ENCODE measurements at places on chromosomes 3 and 15.
A peak's percentile ranks its signal among the peaks of the same experiment; 100 is the strongest.

DNA sequence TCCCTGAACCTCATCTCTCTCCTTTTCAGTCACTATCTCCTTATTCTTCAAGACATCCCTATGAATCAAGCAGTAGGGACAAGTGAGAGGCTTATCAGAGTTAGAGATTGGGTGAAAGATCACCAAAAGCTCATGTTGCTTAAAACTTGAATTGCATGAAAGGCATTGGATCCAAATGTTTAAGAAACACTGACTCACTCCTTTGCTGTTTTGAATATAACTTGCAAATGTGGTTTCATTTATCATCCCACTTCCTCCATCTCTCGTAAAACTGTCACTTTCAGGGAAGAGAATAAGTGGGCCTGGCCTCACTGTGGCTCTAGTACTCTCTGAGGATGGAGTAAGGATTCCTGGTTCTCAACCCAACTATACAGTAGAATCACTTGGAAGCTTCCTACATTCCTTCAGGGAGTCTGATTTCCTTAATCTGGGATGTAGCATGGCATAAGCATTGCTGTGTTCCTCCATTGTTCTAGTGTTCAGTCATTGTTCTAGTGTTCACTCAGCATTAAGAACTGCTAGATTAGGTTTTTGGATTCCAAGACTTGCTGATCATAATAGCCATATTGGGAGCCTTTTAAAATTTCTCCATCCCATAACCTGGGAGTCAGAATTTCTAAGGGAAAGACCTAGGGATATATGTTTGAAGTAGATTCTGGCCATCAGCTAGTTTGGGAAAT is 171.8 kb downstream of the TMEM108 start:
- DNase-seq = no peak

- DNase-seq = no peak
Observed at GRCh38 chr3:99586701-99587100, 51.7 kb upstream of the COL8A1 start.

- DNase-seq = no peak
Observed at GRCh38 chr3:108145578-108145977, 54.7 kb upstream of the CD47 start.

DNA sequence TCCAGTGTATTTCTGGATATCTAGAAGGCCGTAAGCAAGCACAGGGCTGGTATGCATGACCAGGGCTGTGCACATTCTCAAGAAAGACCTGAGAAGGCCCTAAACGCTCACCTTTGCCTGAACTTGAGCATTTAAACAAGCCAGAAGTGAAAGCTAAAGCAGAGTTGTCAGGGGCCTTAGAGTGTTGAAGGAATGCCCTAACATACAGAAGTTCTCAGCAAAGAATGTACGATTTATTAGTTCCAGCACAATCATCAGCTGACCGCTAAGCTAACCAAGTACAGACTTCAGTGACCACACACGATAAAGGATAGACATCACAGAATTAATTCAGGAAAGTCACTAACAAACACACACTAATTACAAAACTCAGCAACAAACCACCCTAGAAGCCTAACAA is 8.7 kb downstream of the HLTF start:
- DNase-seq = no peak

DNA sequence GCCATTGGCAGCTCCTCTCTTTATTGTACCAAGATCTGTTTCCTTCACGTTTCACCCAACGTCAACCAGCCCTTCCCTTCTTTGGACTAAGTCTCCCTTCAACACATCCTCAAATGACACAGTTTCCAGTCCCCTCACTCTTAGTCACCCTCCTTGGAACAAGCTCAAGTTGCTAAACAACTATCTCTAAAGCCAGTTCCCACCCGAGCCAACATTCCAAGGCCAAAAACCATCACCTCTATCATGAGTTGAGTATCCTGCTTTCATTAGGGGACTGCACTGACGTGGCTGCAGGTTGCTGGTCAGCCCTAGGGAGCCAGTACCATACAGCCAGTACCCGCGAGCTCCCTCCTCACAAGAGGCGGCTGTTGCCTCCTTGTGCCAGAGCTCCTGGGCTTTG is 73.8 kb downstream of the LIPC start:
- DNase-seq = no peak

- DNase-seq = no peak
Observed at GRCh38 chr3:30518181-30518864, 88.1 kb upstream of the TGFBR2 start.

GRCh38 chr15:62958528-62959363 is 83.8 kb upstream of the TPM1 start:
- no peak for DNase-seq

- no peak for DNase-seq
Observed at GRCh38 chr15:62846131-62846804, 196.3 kb upstream of the TPM1 start.

DNA sequence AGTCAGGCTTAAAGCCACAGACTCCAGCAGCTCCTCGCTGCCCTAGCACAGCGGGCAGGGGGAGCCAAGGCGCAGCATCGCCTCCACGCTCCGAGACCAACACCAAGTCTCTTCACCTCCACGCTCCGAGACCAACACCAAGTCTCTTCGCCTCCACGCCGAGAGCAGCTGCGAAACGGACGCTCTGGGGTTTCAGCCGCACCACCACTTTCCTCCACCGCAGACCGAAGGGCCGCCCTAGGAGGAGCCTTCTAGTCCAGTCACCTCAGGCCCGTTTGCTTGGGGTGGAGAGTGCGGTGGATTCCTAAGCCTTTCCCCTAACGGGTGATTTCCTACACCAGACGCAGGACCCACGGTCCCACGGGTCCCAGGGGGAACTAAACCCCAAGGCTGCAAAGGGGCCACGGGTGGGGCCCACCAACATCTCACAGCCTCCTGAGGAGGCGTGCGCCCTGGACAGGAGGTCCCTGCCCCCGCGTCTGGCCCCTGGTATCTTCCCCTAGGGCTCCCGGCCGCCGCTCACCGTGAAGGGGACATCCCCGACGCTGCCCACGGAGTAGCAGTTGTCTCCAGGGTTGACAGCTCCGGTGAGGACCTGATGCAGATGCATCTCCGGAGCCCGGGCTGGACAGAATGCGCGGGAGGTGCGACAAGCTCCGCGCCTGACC is 501 bp downstream of the DMXL2 start:
- DNase-seq = peak; percentile 19

DNA sequence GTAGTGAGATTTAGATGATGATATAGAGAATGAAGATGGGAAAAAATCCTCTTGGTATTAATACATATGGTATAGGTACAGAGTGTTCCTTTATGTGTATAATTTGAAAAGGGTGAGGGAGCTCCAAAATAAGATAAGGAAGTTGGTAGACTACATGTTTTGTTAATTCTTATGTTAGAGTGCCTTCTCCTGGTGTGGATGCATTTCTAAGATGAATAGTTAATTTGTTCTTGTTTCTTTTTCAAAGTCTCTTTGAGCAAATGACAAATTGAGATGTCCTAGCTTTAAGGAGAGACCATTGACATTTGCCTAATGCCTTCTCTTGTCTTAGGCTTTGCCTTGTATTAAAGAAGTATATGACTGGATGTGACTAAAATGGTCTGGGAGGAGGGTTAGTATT is 34.1 kb downstream of the AKAP13 start:
- no peak for DNase-seq

- no peak for DNase-seq
Observed at GRCh38 chr15:82571722-82572222, 31.5 kb upstream of the RPS17 start.

GRCh38 chr3:187626581-187626980 is 43.6 kb downstream of the SST start:
- no peak for DNase-seq

DNA sequence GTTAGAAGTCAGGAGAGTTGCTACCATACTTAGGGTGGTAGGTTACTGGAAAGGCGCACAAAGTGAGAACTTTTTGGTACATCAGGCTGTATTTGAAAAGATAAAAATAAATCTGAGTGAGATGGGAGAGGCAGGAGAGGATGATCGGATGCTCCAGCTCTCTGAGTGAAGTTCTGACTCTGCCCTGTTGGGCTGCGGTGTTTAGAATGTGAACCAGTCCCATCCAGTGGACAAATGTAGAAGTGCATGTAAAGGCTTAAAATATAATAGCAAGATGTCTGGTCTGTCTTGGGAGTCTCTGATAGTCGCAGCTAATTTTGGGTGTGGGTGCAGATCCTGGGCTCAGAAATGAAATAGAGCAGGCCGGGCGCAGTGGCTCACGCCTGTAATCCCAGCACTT is 30.4 kb downstream of the ACKR2 start:
- DNase-seq = peak; percentile 27

DNA sequence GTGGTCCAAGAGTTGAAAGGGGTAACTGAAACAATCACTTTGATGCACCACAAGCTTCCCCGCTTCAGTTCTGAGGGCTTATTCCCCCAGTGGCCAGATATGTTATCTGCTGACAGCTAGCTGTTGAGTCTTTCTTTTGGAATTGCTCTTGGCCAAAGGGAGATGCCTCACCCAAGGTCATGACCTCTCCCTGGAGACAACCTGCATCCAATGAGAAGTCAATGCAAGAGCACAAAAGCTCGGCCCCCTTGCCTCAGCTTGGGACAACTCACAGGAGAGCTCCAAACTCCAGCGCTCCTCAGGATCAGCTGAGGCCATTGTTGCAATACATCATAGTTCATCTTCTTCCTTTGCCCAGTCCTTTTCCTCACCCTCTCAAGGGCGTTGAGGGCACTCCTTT is 31.0 kb upstream of the THBS1 start:
- DNase-seq = no peak

- DNase-seq = no peak
Observed at GRCh38 chr3:172286548-172287148, 161.6 kb downstream of the GHSR start.

DNA sequence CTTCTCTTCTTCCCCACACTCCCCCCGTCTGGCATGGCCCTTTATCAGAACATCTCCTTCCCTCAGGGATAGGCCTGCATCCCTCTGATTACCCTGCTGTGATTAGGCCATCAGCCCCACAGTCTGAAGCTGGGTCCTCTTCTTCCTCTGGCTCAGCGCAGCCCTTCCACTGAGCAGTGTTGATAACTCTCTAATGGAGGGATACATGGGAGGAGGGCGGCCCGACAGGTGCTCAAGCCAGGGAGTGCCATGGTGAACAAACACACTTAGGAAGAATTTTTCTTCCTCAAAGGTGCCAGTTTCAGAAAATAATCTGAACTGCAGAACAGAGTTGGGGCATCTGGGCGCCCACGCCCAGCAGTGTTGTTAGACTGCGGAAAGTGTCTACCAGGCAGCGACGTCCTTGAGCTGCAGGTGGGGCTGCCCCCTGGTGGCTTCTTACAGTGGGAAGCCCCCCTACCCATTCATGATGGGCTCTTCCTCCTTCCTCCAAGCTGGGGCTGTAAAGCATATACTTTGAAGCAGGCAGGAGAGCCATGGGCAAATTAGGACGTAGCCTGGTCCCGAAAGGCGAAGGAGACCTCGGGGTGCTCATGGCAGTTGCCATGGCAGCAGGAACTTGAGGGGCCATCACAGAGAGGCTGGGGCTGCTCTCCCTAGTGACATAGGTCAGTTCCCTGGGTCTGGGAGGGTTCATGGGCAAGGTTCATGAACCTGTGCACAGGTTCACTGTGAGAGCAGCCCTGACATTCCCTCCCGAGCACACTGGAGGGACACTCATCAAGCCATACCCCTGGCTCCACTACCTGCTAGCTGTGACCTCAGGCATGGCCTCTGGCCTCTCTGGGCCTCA is 33.2 kb upstream of the NR2C2 start:
- DNase-seq = no peak

DNA sequence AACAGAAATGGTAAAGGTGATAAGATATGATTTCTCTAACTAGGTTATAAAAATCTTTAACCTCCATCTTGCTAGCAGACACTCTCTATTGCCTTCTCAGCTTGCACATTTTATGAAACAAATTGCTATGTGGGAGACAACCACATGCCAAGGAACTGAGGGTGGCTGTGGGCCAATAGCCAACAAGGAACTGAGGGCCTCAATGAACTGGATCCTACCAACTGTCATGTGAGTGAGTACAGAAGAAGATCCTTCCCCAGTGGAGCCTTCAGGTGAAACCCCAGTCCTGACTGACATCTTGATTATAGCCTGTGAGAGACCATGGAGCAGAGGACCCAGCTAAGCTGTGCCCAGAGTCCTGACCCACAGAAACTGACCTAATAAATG is 129.2 kb upstream of the LRIG1 start:
- no peak for DNase-seq

- DNase-seq = no peak
Observed at GRCh38 chr3:191119415-191120295, 79.4 kb upstream of the OSTN start.

DNA sequence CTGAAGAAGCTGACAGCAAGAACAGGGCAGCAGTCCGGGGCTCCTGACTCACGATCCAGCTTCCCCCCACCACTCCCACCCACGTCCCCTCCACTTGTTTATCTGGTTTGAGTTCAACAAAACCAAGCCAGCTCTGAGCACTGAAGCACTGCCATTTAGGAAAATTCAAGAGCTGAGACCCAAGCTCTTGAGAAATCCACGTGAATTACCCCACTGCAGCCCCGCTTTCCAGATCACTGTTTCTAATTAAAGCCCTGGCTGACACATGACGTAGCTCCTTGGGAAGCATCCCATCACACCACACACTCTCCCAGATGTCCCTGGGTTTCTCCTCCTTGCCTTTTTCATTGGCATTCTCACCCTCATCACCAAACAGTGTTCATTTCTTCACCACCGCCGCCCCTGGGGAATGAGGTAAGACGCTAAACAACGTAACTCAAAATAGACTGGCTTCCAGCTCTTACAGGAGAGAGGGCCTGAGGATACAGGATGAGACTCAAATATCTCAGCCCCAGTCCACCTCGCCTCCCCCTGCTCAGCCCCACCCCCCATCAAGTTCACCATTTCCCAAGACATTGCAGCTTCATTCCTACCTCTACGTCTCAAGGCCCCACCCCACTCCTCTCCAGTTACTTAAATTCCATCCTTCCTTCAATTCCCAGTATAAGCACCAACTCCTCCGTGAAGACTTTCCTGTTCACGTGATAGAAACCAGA is 95.4 kb downstream of the SRGAP3 start:
- no peak for DNase-seq

GRCh38 chr3:157442729-157443128 is 6.1 kb downstream of the PTX3 start:
- no peak for DNase-seq

GRCh38 chr15:69916169-69916785 is 181.4 kb downstream of the TLE3 start:
- DNase-seq = no peak

DNA sequence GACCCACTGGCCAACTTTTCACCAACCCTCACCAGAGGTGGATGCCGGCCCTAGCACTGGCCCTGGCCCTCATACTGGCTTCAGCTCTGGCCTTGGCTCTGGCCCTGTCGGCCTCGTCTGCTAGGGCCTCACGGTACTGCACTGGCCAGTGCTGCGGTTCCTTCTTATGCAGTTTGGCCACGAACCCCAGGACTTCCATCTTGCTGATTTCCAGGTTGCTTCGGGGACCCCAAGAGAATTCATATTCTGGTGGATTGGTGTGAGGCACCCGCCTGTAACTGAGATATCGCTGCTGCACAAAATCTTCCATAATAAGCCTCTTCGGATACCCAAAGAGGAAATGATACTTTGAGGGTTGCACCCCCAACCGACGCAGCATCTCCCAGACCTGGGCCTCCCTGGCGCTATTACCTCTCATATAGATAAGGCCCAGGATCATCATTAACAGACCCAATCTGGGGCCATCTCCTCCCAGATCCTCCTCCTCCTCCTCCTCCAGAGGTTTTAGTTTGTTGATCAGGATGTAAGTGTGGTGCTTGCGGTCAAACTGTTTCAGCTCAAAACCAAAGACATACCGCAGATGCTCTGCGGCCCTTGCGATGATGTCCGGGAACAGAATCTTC is 883 bp downstream of the MAGEF1 start:
- peak; percentile 20 for DNase-seq
